GM06990 (cell line): ENCODE measurements at places on chromosomes 5 and 9.
A peak's percentile ranks its signal among the peaks of the same experiment; 100 is the strongest.

DNA sequence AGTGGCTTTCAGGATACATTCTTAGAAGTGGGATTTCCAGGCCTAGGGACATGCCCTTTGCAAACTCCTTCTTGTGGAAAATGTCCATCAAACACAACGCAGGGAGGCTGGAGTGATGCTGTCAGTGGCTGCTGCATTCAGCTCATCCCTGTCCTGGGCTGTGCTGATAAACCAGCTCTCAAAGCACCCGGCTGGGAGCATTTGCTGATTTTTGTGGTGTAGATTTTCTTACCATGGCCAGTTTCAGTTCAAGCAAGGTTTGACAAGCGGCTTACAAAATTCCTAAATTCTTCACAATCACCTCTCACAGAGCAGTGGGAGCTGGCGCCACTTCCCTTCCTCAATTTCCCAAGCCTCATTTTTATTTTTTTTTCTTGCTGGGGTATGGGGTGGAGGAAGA, 28.2 kb downstream of the FAM163B start:
- no peak for DNase-seq

DNA sequence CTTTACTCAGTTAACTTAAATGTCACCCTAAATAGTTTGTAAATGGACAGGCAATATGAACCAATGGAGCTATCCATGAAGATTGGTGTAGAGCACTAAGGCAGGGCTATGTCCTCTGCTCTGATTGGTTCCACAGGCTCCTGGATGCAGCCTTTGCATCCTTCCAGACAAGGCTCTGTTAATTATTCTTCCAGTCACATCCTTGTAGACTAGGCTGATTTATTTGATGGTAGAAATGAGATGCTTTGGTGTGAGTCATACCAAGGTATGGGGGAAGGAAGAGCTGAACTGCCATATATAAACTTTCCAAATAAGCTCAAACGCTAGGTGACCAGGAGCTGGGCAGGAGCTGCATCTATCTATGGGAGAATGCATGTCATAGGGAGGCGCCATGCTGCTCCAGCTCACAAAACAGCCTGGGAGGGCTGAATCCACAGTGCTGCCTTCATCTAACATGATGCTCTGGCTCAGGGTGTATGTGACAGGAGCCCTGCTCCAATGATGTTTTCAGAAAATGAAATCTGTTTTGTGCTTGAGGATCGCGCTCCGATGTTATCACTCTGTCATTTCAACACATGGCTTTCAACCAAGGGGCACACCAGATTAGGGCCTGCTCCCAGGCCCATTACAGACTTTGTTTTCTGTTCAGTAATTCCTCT, 818.0 kb upstream of the ZNF608 start:
- no peak for DNase-seq

DNA sequence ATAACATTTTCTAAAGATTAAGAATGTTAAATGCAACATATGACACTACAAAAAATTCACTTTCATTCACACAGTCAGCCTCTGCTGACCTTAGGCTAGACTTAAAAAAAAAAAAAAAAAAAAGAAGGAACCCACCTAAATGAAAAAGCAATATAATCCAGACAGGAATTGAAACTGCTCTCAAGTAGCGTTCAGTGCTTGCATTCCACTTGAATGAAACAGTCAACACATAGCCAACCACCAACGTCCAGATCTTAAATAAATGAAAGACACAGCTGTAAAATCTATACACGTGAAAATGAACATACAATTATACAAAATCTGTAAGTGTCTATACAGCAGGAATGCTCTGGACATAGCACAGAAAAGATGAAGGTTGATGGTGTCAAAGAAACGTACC, 11.4 kb downstream of the TMEM245 start:
- DNase-seq = no peak

GRCh38 chr5:116944183-116944582, 369.6 kb upstream of the SEMA6A start:
- DNase-seq = no peak

GRCh38 chr5:8295141-8295540, 426.2 kb downstream of the MTRR start:
- no peak for DNase-seq

- DNase-seq = no peak
Observed at GRCh38 chr9:97768746-97769145, 71.6 kb upstream of the XPA start.

DNA sequence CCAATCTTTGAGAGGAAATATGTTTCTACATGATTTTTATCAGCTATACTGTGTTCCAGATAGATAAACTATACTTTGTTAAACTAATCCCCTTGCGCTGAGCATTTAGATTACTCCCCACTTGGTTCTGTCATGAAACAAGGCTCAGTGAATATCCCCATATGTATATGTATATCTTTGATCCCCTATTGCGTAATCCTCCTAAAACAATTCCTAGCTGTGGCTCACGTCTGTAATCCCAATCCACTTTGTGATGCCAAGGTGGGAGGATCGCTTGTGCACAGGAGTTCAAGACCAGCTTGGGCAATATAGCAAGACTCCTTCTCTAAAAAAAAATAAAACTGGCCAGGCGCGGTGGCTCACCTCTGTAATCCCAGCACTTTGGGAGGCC, 2.7 kb downstream of the PHYHD1 start:
- DNase-seq = no peak

DNA sequence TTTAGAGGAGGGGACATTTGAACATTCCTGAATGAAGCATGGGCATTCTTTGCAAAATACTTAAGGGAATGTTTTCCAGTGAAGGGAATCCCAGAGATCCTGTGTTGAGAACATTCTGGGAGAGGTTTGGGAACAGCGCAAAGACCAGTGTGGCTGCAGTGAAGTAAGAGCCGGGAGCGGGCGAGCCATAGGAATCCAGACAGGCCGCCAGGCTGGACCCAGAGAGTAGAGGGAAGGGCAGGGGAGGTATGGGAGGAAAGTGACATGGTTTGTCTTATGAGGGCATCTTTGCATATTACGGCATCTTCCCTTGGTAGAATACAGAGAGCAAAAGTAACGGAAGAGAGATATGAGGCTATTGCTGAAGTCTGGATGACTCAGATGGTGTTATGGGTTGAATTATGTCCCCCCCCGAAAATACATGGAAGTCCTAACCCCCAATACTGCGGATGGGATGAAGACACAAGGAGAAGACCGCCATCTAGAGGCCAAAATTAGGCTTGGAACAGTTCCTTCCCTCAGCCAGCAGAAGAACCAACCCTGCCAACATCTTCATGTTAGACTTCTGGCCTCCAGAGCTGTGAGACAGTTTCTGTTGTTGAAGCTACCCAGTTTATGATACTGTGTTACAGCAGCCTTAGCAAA, 268.2 kb downstream of the MAST4 start:
- DNase-seq = no peak

GRCh38 chr5:157473383-157474320, 13.6 kb downstream of the NIPAL4 start:
- no peak for DNase-seq

GRCh38 chr5:56588636-56589480, 226.5 kb upstream of the MAP3K1 start:
- DNase-seq = peak; percentile 81

- no peak for DNase-seq
Observed at GRCh38 chr9:98502976-98503325, 205.8 kb downstream of the GABBR2 start.

DNA sequence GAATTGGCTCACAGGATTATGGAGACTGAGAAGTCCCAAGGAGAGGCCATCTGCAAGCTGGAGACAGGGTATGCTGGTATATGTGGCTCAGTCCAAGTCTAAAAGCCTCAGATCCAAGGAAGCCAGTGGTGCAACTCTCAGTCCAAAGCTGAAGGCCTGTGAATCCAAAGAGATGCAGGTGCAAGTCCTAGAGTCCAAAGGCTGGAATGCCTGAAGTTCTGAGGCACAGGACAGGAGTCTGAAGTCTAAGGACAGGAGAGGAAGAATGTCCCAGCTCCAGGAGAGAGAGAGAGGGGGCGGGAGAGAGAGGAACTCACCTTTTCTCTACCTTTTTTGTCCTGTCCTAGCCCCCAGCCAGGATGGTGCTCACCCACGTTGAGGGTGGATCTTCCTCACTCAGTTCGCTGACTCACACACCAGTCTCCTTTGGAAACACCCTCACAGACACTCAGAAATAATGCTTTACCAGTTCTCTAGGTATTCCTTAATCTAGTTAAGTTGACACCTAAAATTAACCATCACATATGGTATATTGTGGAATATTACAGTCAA, 49.6 kb downstream of the KCNN2 start:
- DNase-seq = no peak

GRCh38 chr5:133114933-133115310, 63.1 kb downstream of the HSPA4 start:
- no peak for DNase-seq

GRCh38 chr9:124882231-124882630, 20.3 kb downstream of the ARPC5L start:
- no peak for DNase-seq

- DNase-seq = no peak
Observed at GRCh38 chr5:132457371-132458225, 33.0 kb downstream of the IRF1 start.

- DNase-seq = no peak
Observed at GRCh38 chr9:136604823-136605525, 57.7 kb upstream of the EGFL7 start.

- no peak for DNase-seq
Observed at GRCh38 chr9:102519423-102519822, 475.7 kb upstream of the CYLC2 start.
